ENCODE measurements at places on chromosomes 11 and 22. TPM values are rescaled to one million over a fixed set of nuclear protein-coding genes. Genes with fewer than 3 reads are reported as not detected.

YPEL1 gene
- total RNA-seq: 1.9 TPM

GNAZ gene
- total RNA-seq: 0.51 TPM

DGCR6 gene
- 0.13 TPM for total RNA-seq

A4GALT gene
- 2.6 TPM for total RNA-seq

CADM1 gene
- total RNA-seq: 0.38 TPM

Measured in GM12878 (cell line).